ENCODE measurements at places on chromosomes 16 and 17.

DNA sequence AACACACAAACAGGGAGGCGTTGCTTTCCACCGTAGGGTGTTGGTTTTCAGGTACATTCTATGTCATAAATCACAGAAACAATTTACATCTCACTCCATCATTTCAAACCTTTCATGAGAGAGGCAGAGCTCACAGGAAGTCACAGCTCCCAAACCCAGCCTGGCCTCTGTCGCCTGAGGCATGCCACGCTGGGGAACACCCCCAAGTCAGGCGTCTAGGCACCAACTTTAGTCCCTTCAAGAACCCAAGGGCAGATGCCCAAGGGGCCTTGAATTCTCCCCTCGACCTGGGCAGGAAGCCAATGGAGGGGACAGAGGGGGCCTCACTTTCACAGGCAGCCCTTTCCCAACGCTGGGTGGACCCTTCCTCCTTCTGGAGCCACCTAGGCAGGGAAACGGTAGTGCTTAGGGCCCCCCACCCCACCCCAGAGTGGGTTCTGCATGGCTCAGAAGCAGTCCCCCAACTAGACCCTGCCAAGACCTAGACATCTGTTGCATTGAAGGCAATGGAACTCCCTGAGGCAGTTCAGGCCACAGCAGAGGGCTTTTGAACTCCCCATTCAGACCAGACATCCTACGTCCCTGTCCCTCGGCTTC is 10.6 kb downstream of the TBX4 start:
- no peak for DNase-seq

DNA sequence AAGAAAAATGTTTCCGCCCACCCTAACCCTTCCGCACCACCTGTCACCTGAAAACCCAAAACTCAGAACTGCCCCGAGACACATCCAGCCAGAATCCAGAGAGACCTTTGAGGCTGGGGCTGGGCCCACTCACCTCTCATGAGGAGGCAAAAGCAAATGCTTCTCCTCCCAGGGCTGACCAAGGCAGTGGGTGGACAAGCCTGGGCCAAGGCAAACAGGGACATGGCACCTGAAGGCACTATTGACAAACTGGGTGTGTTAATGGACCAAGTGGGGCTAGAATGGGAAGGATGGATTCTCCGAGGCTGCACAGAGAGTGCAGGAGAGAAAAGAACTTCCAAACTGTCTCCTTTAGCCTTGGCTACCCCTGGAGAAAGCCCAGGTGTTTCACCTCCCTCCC is 54.4 kb downstream of the SOX9 start:
- DNase-seq, result no peak

DNA sequence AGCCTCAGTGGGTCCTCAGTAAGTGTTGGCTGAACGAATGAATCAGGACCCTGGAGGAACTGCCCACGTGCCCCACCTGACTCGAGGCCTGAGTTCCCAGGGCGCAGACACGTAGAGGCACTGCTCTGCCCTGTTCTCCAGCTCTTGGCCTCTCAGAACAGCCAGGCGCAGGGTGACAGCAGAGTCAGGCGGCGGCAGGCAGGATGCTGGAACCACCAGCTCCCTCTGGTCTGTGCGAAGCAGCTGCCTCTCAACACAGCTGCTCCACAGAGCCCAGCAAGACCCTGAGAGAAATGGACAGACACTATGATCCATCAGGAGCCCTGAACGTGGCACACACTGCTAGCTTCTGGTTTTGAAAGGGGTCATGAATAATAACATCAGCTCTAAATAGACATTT is 53.1 kb upstream of the BCO1 start:
- no peak for DNase-seq

DNA sequence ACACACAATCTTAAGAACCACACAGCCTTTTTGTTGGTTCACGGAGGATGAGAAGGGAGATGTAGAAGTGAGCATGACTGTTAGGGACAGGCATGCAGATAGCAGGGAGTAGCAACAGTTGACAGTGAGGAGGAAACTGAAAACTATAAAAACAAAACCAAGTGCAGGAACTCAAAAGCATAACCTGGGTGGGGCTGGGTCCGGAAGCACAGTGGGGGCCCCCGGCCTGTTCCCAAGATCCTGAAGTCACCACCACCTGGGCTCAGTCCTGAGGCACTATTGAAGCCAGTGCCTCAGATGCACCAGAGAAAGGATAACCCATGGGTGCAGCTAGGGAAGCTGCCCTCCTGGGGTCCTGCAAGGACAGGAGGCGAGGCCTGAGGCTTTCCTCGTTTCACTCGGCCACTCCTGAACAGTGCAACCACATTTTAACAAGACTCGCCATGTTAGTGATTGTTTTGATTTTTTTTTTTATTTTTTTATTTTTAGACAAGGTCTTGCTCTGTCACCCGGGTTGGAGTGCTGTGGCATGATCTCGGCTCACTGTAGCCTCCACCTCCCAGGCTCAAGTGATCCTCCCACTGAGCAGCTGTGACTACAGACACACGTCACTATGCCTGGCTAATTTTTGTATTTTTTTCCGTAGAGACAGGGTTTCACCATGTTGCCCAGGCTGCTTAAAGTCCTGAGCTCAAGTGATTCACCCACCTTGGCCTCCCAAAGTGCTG is 27.7 kb upstream of the CBX4 start:
- no peak for DNase-seq

GRCh38 chr16:78630102-78630501 is 530.6 kb downstream of the WWOX start:
- no peak for DNase-seq

GRCh38 chr17:27519550-27519949 is 63.3 kb downstream of the KSR1 start:
- DNase-seq, result no peak

GRCh38 chr16:84677017-84677803 is 22.6 kb upstream of the USP10 start:
- DNase-seq, result no peak

DNA sequence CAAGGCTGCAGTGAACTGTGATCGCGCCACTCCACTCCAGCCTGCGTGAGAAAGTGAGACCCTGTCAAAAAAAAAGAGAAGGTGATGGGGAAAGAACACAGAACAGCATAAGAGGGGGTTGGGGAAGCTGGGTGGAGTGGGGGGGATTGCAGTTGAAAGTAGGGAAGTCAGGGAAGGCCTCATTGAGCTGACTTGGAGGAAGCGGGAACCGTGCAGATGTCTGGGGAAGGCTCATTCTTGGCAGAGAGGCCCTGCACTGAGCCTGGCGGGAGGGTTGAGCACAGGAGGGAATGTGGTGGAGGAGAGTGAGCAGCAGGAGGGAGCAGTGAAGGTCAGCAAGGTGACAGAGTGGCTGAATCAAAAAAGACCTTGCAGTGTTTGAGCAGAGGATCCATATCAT is 26.9 kb downstream of the IL4R start:
- DNase-seq, result no peak

- DNase-seq, result no peak
These were observed 32.8 kb downstream of the MYO15A start for GRCh38 chr17:18141210-18141803.

DNA sequence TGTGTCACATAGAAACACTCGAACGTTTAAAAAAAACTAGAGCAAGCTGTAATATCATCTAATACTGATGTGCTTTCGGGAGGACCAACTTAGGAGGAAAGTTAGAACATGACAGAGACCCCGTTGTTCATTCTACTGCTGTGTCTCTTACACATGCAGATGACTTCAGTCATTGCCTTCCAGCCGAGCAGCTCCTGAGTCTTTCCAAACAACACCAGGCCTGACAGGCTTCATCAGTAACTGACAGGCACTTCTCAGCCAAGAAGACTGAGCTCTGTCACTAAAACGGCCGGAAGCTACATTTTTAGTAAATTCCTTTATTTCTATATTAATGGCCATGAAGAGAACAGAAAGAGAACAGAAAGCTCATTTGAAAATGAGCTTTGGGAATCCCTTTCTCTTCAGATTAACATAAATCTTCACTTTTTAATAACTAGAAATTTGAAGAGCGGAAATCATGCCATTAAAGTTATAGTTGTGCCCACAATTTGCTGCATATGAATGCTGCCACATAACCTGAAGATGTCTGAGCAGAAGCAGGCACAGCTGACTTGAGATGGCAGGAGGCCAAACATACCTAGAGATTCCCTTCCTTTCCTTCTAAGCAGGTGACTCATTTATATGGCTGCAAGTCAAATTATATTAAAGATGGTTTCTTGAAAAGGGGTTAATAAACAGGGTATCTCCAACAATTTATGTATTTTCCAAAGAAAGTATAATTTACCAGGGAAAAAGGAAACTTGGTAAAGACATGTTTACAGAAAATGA is 148.9 kb downstream of the ITFG1 start:
- DNase-seq, result no peak

GRCh38 chr16:65054457-65054856 is 67.4 kb downstream of the CDH11 start:
- no peak for DNase-seq

DNA sequence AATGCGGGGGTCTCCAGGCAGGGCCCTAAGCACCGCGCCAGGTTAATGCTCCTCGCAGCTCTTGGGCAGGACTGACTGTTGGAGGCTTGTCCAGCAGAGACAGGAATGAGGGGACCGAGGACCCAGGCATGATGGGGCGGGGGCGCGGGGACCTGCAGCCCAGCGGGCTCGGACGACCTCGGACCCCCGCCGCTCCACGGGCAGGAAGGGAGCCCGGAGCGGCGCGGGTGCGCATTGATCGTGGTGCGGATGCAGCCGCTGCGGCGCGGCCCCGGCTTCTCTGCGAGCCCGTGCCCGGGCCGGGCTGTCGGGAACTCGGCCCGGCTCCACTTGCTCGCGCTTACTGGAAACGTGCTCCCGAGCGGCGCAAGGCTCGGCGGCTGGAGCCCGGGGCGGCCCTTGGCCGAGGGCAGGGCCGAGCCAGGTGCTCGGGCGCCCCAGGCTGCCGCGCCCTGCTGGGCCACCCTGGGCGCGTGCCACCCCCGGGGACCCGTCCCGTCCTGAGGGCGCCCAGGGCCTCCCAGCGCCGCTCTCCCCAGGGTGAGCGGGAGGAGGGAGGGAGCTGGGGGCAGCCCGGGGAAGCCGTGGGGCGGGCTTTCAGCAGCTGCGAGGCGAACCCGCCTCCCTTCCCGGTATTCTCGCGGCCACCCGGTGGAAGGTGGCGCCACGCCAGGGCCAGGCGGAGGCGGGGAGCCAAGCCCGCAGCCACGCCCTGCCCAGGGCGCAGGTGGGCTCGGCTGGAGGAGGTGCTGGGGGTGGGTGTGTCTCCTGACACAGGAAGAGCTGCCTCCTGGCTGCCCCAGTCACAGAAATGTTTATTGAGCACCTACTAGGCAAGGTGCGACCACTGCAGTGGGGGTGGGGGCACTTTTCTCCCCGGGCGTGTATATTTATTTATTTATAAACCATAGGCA is 45.9 kb downstream of the SOCS3 start:
- peak; percentile 82 for DNase-seq

- DNase-seq, result peak; percentile 96
These were observed at the start of gene DEXI for GRCh38 chr16:10942352-10943063. Gene DEXI (minus strand): TSS chr16:10942468. CDS start chr16:10942005, 463 bp downstream.

- no peak for DNase-seq
These were observed 394.5 kb upstream of the SOX9 start for GRCh38 chr17:71726341-71726740.

DNA sequence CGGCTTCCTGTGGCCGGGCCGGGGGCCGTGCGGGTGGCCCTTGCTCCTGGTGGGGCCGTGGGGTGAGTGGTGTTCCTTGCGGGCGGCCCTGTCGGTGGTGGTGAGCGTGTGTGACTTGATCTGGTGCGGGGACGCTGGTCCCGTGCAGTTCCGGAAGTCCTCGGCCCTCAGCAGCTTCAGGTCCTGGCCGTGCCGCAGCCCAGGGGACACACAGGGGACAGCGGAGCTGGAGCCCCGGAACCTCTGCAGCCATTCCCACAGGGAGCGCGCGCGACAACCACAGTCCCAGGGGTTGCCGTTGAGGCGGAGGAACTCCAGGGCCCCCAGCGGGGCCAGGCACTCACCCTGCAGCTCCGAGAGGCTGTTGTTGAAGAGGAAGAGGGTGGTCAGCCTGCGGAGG is 88.4 kb downstream of the RTN4RL1 start:
- DNase-seq, result no peak

- DNase-seq, result no peak
These were observed 15.7 kb upstream of the RNF213 start for GRCh38 chr17:80244871-80245509.

Measured in ovary (tissue), 10 donors.